Spleen (tissue), 13 donors: ENCODE measurements at places on chromosomes 11 and 22.

GRCh38 chr11:3119141-3119821, 45.8 kb downstream of the OSBPL5 start:
- peak; percentile 58 for DNase-seq

- DNase-seq = peak; percentile 70
Observed at GRCh38 chr11:60905551-60906113, 753 bp downstream of the PRPF19 start.

DNA sequence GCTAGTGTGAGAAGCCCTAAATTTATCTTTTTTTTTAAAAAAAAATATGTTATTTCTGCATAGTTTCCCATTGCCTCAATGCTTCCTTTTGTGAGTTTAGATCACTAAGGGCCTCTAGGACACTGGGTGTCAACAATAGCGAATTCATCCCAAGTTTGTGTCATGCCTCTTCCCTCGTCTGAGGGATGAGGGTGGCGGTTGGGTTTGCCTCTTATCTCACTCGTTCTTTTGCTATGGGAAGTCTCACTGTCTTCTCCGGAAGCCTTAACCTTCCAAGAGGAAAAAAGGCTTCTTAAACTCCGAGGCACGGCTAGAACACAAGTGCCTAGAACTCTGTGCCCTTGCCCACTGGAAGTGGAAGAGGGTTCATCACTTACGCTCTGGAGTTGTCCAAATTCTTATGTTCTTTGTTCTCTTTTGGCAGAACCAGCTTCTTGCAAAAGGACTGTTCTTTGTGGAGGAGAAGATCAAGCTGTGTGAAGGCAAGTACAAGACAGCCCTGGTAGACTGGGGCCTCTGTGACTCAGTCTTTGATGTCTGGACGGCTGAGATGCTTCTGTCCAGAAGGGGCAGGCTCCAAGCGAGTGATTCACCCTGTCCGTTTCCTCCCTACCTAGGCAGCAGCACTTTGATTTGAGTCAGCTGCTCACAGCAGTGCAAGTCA, 78.5 kb downstream of the TRAF6 start:
- DNase-seq = no peak

DNA sequence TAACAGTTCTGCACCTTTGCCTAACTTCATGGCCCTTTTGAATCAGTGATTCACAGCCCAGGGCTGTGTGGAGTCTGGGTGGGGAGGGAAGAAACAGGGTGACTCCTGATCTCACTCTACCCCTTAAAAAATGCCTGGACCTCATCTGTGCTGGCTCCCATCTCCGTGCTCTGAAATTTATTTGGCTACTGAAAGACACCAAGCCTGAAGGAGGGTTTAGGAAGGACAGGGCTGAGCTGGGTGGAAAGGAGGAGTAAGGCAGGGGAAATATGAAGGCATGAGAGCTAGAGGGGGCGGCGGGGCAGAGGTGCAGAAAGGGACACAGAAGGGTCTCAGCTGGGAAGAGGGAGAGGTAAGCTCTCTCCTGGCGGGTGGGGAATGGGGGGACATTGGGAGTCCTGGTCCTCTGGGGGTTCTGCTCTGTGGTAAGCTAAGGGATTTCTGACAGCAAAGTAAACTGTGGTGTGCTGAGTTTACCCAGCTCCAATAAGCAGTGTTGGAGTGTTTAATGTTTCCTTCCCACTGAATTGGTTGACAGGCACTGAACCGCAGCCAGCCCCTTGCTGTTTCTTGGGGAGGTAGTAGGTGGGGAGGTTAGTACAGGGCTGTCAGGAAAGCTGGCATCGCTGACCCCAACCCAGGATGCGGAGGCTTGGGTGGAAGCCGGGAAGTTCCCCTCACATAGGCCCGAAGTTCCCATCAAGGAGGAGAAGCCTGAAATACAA, 71.1 kb downstream of the RPUSD4 start:
- DNase-seq = peak; percentile 56

GRCh38 chr22:29122041-29122440, 49.2 kb downstream of the KREMEN1 start:
- no peak for DNase-seq

- DNase-seq = no peak
Observed at GRCh38 chr11:34380696-34381095, 22.9 kb upstream of the ABTB2 start.

DNA sequence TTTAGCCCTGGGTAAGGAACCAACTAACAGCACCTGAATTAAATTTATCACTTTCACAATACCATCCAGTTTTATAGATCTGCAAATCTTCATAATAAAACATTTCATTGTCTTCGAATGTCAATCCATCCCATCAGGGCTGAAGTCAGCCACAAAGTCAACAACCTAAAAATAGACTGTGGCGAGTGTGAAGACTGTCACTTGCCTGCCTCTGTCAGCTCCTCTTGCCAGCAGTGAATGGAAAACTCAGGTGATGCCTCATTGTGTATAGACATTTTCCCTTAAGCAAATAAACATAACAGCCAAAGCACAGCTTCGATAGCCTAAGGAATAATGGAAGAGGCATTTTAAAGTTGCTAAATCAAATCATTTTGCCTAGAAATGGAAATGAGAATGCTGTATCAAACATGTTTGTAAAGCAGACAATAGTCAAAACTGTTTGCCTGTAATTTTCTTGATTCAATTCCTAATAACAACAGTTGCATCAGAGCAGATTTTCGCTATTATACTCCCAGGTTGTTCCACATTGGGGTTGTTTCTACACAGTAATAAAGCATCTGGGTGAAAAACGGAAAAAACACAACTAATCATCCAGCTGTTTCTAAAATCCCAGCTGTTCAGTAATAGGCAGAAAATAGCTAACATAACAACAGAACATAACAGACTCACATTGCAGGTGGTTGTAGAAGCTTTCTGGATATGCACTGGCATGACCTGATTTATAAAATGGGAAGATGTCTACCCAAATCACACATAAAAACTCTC, 15.7 kb downstream of the KCNA4 start:
- DNase-seq = no peak

DNA sequence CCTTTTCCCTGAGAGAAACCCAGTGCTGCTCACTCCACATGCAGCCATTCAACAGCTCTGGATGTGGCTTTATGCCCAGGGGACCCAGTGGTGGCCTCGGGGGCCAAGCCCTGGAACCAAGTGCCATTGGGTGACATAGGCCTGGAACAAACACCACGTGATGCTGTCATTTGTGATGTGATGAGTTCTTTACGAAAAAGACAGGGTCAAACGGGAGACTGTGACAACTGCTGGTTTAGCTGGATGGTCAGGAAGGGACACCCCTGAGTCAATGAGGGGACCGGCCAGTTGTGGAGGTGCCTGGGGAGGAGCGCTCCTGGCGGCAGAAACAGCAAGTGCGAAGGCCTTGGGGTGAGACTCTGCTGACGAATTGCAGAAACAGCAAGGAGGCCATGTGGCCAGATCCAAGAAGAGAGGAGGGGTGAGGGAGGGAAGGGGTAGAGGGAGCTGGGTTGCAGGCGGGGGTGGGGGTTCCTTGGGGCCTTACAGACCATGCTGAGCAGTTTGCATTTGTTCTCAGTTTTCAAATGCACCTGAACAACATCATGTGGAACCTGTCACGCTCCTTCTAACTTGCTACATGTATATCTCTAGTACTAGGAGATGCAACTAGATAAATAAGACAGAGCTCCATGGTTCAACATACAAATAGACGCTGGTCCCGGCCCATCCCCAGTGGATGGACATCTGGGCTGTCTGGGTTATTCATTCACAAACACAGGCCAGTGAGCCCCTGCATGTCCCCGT, 56.1 kb downstream of the IGLL5 start:
- DNase-seq = no peak

DNA sequence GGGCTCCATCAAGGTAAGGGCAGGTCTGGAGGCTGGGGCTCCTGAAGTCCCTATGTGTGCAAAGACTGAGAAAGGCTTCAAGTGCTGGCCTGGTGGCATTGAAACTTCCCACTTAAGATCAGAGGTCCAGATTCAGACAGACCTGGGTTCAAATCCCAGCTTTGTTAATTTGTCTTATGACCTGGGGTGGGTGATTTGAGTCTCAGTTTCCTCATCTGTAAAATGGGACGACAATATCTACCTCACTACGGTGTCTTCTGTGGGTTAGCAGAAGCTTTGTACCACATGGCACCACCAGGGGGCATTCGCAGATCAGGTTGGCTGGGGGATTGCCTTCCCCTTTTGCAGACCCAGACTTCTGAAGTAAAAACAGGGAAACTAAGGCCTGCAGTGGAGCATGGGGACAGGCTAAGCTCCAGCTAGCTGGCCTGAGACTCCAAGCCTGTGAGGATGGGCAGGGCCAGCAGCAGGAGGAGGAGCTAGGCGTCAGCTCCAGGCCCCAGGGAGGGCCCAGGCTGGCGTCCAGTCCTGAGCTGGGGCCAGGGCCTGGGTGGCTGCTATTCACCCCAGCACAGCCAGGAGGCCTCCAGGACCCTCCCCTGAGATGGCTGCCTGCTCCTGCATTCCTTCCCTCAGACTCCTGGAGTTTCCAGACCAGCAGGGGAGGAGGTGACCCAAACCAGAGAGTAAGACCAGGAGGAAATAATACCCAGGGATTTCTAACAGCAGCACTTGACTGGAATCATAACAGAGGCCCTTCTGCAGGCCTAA, 1.5 kb downstream of the CASTOR1 start:
- peak; percentile 95 for DNase-seq

DNA sequence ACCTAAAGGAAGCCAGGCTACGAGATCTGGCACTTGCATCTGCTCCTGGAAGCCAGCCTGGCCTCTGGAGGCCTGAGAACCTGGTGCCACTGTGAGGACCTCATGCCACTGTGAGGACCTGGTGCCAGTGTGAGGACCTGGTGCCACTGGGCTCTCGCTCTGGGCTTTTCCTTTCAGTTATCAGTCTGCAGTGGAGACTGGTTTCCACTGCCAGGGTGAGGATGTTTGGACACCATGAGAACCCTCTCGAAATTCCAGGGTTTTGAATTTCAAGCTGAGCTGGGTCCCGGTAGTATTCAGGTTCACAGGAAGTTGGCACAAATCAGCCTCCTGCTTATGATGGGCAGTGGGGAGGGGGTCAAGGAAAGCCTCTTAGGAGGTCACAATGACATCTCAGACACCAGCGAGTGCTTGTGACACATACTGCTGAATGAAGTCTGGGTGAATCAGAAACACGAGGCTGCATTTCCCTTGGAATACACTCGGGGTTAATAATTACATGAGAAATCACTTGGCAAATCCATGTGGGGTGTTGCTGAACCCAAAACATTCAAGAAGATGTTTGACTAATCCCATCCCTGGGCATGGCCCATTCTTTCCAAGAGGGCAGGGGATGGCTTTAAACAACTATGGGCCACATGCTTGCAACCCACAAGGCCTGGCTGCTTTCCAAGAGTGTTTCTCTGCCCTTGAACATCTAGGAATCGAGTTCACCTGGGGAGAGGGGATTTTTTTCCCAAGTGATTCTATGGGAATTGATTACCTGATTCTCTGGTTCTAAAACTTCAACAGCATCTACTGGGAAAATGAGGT, 60.2 kb downstream of the LINC01488 start:
- DNase-seq = peak; percentile 57

- no peak for DNase-seq
Observed at GRCh38 chr11:47991266-47991830, 11.0 kb downstream of the PTPRJ start.

DNA sequence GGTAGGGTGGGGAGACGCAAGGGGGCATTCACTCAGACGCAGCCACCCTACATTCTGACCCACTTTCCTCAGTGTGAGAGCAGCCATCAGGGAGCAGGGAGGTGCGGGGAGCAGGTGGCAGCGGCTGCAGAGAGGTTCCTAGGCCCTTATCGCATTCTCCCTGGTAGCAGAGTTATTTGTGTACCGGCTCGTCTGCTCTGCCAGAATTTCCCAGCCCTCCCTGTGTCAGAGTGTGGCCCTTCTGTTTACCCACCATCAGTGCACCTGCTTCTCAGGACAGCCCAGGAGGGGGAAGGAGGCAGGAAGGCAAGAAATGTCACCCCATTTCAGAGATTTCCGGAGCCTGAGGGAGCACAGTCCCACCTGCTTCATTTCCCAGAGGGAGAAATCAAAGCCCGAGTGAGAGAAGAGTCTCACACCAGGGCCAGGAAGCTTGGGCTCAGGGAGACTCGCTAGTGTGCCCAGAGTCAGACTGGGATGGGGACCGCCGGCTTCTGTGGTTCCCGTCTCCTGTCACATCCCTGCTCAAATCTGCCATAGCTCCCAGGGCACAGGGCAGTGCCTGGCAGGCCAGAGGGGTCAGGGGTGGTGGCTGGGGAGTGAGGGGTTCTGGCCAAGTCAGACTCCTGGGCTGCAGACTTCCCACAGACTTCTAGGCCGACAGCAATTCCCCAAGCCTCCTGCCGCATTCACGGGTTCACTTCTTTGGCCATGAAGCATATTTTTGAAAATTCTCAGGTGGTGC, 49.7 kb downstream of the ARRB1 start:
- no peak for DNase-seq

GRCh38 chr22:41132550-41132949, 40.2 kb downstream of the EP300 start:
- no peak for DNase-seq

GRCh38 chr11:27166130-27166529, 125.5 kb downstream of the BBOX1 start:
- DNase-seq = no peak
